NCI-H69 (cell line): ENCODE measurements at places on chromosomes 12 and 14.
A peak's percentile ranks its signal among the peaks of the same experiment; 100 is the strongest.

DNA sequence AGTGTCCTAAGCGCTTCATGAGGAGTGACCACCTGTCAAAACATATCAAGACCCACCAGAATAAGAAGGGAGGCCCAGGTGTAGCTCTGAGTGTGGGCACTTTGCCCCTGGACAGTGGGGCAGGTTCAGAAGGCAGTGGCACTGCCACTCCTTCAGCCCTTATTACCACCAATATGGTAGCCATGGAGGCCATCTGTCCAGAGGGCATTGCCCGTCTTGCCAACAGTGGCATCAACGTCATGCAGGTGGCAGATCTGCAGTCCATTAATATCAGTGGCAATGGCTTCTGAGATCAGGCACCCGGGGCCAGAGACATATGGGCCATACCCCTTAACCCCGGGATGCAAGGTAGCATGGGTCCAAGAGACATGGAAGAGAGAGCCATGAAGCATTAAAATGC lies 12.7 kb upstream of the AMHR2 start:
- no peak for DNase-seq

DNA sequence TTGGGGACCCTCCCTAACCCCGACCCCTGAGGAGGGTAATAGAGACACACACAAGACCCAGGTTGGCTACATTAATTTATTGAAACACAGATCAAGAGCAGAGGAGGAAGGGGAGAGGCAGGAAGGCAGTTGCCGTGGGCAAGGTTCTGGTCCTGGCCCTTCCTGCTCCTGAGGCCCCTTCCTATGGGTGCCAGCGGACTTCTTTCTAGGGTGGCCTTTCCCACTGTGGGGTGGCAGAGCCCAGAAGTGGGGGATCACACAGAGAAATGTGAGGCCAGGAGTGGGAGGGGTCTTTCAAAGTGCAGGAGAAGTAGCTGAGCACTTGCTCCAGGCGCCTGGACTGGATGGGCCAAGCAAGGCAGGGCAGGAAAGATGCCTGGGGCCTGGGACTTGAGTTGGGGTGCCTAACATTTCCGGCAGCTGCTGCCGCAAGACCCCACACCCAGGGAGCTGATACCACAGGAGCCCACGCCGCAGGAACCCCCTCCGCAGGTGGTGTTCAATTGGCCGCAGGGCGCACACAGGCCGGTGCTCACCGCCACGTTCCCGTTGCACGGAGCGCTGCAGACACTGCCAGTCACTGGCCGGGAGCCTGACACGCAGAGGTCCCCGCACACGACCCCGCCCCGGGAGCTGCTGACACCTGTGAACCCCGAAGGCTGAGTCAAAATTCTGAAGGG lies 5.3 kb downstream of the KRT81 start:
- no peak for DNase-seq

GRCh38 chr12:92140896-92141536 lies 4.6 kb downstream of the BTG1 start:
- peak; percentile 35 for DNase-seq

- peak; percentile 94 for DNase-seq
Observed at GRCh38 chr14:60656686-60657455, 7.6 kb upstream of the SIX1 start.

DNA sequence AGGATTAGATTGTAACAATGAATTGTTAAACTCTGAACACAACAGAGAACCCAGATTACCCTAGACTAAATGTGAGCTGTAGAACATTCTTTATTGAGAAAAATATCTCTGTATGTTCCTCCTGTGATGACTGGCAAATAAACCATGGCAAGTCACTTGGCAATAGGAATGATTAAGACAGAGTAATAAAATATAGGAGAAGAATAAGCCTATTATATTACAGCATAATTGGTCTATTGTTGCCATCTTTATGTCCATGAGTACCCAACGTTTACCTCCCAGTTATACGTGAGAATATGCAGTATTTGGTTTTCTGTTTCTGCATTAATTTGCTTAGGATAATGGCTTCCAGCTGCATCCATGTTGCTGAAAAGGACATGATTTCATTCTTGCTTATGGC lies 211.2 kb upstream of the AVPR1A start:
- DNase-seq = no peak

DNA sequence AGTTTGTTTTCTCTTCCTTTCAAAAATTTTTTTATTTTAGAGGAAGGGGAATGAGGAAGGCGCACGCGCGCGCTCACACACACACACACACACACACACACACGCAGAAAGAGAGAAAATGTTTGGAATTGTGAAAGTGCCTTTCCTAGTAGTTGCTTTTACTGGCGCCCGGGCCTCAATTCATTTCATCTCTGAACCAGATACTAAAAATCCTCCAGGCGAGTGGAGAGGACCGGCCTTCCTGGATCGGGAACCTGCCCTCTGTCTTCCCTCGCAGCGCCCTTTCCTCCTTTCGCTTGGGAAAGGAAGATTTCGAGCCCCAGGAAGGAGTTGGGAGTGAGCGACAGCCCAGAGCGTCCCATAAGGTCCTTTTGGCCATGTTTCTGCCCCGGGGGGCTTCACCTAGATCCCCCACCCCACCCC lies 7.8 kb upstream of the TBX3 start:
- no peak for DNase-seq

GRCh38 chr14:103949131-103949790 lies 6.9 kb upstream of the RD3L start:
- DNase-seq = no peak

GRCh38 chr12:94793191-94793595 lies 142.8 kb upstream of the TMCC3 start:
- no peak for DNase-seq

GRCh38 chr14:94343238-94344005 lies 20.3 kb upstream of the SERPINA6 start:
- no peak for DNase-seq

DNA sequence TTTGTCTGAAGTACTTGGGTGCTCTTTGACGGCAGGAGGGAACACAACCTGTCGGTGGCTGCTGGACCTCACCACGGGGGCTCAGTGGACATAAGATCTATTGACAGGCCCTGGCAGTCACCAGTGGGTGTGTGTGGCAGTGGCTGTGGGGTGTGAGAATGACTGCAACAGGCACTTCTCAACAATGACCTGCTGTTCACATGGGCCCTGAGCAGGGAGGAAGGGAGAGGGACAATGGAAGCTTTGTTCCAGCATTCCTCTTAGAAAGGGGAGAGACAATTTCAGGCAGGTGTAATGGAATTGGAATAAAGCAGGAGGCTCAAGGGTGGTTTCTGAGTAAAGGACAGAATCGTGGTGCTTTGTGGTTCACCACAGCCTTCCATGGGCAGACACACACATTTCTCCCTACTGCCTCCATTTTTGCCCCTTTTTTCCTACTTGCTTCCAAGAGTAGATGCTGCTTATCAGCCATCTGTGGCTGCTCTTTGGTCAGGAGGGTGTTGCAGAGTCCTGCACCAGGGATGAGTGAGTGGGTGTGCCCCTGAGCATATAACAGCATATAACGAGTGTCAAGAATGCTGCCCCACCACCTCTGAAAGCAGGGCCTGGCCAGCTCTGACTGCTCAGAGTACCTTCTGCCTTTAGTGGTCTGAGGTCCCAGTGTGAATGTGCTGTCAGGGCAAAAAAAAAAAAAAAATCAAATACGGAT lies 267.7 kb downstream of the RASSF9 start:
- peak; percentile 33 for DNase-seq

- DNase-seq = no peak
Observed at GRCh38 chr14:62604524-62604923, 440.7 kb downstream of the KCNH5 start.

GRCh38 chr14:81169711-81170103 lies 51.1 kb downstream of the GTF2A1 start:
- DNase-seq = no peak

- DNase-seq = peak; percentile 53
Observed at GRCh38 chr12:51871918-51872688, 15.8 kb upstream of the ANKRD33 start.

DNA sequence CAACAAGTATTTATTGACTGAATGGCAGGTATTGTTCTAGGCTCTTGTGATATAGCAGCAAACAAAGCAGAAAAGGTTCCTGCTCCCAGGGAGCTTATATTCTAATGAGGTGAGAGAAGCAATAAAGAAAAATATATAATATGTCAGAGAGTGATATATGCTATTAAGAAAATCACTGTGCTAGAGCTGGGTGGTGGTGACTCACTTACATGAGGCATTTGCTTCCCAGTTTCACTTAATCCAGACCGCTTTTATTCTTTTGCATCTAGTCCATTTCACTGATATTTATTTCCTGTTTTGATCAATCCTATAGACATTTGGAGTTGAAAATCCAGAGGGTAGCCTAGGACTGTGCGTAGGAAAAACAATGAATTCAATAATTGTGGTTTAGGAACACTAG lies 17.5 kb downstream of the TRHDE start:
- no peak for DNase-seq

DNA sequence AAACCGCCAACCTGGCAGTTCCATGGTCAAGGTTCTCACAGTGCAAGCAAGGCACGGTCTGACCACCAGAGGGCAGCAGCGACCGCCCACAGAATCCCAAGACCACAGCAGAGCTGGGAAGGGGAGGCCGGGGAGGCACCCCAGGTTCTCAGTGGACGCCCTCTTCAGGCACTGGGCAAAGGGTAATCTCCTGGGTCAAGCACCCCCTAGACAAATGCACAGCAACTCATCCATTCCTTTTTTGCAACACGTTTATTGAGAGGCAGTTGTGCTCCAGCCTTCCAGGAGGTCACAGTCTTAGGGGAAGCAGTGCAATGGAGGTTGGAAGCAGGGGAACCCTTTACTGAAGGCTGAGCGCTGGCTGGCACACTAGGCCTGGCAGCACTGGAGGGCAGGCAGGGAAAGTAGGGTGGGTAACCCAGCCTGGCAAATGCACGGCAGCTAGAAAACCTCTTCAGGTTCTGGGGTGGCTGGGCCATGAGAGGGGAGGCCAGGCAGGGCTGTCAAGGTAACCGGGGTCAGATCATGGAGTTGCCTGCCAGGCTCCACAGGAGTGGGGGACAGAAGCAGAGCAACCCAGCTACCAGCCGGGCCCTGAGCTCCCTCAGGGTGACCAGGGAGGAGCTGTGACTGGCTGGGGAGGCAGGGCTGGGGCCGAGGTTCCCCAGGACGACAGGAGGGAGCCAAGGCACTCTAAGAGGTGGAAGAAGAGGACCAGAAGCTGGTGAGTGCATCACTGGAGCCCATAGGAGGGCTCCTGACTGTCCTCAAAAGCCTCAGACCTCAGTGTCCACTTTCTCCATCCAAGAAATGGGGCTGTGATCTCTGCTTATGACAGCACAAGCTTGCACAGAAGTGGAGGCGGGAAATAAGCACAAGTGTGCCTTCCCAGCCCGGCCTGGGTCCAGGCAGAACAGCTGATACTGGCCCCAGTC lies 1.8 kb upstream of the RHOF start:
- peak; percentile 84 for DNase-seq

DNA sequence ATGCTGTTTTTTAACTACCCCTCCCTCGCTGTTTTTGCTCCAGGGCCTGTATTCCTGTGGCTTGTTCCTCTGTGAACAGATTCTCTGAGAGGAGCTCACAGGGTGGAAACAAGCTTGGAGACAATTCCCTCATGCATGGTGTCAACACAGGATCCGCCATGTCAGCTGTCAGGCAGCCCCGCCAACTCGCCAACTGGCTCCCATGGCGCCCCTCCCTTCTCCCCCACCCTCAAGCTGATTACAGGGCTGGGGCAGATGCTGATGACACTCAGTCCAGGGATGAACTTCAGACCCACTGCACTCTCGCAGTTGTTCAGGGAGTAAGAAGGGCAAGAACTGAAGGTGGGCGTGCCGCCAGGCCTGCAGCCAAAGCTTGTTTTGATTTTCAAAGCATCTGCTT lies 229.9 kb downstream of the NTF3 start:
- DNase-seq = no peak

GRCh38 chr14:53452005-53452673 lies 299.0 kb upstream of the DDHD1 start:
- DNase-seq = no peak
